ENCODE measurements at places on chromosomes 16 and 17.

- DNase-seq: no peak
Observed at GRCh38 chr16:19361587-19361986, 56.1 kb upstream of the TMC5 start.

DNA sequence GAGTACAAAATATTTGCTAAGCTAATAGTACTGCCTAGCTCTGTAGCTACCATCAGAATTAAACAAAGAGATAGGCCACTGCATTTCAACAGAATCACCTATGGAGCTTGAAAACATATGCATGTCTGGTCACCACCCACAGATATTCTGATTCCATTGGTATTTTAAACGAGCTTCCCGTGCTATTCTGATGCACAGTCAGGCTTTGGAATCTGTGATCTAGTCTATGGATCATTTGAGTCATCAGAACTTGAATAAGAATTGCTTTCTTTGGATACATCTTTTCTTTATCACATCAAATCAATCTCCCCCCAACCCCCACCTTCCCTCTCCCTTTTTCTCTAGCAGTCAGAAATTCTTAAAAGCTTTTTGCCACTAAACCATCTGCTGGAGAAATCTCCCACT, 124.7 kb downstream of the NPIPB5 start:
- DNase-seq: peak; percentile 28

GRCh38 chr16:11203111-11203623, 52.8 kb downstream of the SOCS1 start:
- DNase-seq: no peak

DNA sequence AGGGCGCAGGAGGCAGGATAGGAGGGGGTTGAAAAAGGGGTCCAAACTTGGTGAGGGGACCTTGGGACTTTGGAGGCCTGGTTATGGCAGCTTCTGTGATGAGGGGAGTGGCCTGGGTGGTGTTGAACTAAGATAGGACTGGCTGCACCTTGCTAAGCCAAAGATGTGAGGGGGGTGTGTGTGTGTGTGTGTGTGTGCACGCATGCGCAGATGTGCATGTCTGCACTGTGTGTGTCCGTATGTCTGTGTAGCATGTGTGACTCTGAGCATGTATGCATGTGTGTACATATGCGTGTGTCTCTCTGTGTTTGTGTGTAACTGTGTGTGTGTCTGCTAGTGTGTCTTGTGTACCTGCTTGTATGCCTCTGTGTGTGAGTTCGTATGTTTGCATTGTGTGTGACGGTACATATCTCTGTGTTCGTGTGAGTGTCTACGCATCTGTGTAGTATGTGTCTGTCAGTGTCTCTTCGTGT, 4.1 kb downstream of the SLC16A5 start:
- no peak for DNase-seq

GRCh38 chr17:72423718-72424117, 302.9 kb downstream of the SOX9 start:
- no peak for DNase-seq

DNA sequence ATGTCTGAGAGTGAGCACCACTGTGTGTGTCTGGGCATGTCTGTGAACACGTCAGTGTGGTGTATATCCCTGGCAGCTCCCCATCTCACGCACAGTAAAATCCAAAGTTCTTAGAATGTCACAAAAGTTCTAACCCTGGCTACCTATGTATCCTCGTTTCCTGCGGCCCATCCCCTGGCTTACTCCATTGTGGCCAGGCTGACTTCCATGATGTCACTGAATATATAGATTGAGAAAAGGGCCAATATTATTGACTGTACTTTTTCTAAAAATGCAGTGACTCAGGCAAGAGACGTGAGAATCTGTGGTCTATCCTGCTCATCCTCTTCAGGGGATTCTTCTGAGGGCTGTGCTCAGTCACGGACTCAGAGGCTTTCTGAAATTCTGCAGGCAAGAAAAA, 963 bp upstream of the METTL22 start:
- DNase-seq: no peak

DNA sequence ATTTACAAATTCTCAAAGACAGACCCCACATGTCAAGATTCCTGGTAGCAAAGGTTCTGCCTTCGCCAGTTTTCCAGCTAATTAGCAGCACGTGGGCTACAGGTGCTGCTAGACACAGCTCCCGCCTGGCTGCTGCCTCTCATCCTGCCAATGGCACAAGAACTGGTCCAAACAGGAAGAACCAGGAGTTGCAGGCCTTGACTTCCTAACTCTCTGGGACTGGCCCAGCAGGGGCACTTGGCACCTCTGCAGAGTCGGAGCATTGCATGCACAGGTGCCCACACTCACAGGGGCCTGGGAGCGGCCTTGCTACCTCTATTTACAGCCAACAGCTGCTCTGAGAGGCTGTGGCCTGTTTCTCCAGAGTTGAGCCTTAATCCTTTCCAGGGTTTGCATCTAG, 39.6 kb downstream of the TK2 start:
- no peak for DNase-seq

DNA sequence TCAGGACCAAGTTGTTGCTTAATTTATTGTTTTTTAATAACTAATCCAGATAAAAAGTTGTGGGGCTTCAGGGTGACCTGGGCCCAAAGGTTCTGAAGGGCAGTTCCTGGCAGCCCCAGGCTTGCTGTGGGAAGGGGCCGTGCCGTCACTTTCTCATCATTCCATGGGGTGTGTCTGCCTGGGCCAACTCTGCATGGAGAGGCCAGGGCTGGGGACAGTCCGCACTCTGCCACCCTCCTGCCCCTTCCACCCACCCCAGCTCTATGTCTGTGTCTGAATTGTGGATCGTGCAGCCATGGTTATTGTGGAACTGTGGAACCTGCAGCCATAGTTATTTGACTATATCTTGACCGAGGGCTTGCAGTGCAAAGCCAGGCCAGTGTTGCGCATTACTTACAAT, 4.0 kb downstream of the LIMD2 start:
- DNase-seq: no peak

- peak; percentile 40 for DNase-seq
Observed at GRCh38 chr17:14871921-14872320, 393.2 kb downstream of the PMP22 start.

- DNase-seq: no peak
Observed at GRCh38 chr16:80038566-80038965, 438.0 kb upstream of the MAF start.

- DNase-seq: no peak
Observed at GRCh38 chr16:48432136-48432535, 46.9 kb upstream of the SIAH1 start.

All from foreskin fibroblast (primary cell).